ENCODE measurements at places on chromosomes 2 and 18.
A peak's percentile ranks its signal among the peaks of the same experiment; 100 is the strongest.

DNA sequence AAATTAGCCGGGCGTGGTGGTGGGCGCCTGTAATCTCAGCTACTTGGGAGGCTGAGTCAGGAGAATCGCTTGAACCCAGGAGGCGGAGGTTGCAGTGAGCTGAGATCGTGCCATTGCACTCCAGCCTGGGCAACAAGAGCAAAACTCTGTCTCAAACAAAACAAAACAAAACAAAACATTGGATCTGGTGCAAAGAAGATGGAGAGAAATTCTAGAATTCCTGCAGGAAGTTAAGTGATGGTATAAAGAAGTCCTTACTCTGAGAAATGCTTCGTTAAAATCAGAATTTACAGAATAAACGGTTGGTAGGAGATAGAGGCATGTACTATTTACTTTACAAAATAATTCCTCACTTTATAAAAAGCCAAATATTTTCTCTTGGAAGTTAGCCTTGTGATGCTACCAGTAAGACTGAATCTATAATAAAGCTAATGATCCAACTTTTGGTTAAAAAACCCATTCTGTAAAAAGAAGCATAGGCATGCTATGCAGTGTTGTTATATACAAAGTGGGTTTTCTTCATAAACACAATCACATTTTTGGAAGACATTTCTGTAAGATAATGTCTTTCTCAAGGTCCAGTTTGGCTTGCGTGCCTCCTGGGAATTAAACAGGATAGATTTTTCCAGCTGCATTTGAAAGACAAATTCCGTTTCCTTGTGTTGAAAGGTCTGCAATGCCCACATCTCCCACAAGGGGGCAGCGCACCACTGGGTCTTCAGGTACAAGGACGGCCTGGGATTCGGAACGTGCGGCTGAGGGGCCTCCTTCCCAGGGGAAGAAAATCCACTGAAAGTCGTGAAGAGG lies 35.6 kb upstream of the PNO1 start:
- DNase-seq: peak; percentile 83

DNA sequence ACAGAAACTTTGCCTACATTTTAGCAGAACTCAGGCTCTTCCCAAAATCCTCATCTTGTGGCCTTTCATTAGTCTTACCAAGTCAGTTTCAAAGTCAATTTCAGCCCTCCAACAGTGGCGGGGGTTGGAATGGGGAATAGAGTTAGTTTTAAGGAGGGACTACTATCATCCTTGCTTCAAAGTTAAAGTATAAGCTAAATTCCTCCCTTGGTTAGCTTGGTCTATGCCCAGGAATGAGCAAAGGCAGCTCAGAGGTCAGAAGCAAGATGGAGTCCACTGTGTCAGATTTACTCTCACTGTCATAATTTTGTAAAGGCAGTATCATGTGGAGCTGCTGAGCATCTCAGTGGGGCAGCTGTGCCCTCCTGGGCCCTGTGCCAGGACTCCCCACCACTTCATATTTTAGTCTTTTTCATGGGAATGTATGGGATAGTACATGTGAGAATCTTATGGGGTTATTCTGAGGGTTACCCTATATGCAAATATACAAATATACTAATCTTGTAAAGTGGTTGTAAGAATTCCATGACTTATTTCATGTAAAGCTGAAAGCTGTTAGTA lies 145.2 kb upstream of the MMADHC start:
- DNase-seq: no peak

DNA sequence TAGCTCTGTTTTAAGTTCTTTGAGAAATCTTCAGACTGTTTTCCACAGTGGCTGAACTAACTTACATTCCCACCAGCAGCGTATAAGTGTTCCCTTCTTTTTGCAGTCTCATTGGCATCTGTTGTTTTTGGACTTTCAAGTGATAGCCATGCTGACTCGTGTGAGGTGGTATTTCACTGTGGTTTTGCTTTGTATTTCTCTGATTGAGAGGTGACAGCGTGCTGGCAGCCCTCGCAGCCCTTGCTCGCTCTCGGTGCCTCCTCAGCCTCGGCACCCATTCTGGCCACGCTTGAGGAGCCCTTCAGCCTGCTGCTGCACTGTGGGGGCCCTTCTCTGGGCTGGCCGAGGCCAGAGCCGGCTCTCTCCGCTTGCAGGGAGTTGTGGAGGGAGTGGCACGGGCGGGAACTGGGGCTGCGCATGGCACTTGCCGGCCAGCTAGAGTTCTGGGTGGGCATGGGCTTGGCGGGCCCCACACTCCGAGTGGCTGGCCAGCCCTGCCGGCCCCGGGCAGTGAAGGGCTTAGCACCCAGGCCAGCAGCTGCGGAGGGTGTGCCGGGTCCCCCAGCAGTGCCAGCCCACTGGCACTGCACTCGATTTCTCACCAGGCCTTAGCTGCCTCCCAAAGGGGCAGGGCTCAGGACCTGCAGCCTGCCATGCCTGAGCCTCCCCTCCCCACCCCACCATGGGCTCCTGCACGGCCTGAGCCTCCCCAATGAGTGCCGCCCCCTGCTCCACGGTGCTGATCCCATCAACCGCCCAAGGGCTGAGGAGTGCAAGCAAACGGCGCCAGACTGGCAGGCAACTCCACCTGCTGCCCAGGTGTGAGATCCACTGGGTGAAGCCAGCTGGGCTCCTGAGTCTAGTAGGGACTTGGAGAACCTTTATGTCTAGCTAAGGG lies 151.8 kb downstream of the IRS1 start:
- no peak for DNase-seq

DNA sequence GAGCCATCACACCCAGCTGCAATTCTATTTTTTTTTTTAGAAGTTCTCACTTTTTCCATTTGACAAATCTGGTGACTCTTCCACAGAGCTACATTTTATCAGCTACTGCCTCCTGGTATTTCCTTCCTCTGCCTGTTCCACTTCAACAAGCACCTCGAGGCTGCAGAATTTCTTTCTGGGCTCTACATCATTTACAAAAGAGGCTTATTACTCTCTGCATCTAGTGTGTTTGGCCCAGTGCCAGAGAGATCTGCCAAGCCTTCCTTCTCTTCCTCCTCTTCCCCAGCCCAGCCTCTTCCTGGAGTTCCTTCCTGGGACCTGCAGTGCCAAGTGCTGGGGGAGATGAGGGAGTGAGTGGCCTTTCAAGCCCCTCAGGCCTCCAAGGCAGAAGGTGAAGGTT lies 119.6 kb upstream of the ITGA6 start:
- DNase-seq: no peak

GRCh38 chr18:73945130-73945792 lies 202.4 kb downstream of the FBXO15 start:
- DNase-seq: no peak

GRCh38 chr2:160570376-160570775 lies 76.8 kb upstream of the RBMS1 start:
- DNase-seq: no peak

- DNase-seq: no peak
These were observed 247.9 kb downstream of the HDAC4 start for GRCh38 chr2:239152916-239153305.

- DNase-seq: no peak
These were observed 6.3 kb downstream of the OST4 start for GRCh38 chr2:27065128-27065527.

- no peak for DNase-seq
These were observed 461.0 kb downstream of the DLGAP1 start for GRCh38 chr18:3993941-3994687.

- no peak for DNase-seq
These were observed 74.5 kb downstream of the PIEZO2 start for GRCh38 chr18:11074889-11075288.

DNA sequence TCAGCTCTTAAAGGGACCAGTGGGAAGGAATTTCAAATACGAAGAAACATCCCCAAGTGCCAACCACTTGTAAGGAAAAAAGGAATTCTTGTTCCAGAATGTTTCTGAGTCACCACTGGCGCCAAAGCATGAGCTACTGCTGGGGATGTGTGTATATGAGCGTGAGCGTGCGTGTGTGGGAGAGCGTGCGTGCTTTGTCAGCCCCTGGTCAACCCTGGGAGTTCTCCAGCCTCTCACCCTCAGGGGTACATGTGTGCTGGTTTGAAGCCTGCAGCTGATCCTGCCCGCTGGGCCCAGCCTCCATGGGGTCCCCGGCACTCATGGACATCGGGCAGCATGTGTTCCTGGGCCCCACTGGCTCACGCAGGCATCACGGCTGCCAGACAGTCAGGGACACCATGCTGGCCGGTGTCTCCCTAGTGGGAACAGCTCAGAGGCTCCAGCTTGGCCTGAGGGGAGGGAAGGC lies 17.1 kb downstream of the HS6ST1 start:
- no peak for DNase-seq

GRCh38 chr2:204170411-204170810 lies 233.8 kb downstream of the ICOS start:
- DNase-seq: no peak

GRCh38 chr2:37573451-37574388 lies 97.7 kb downstream of the CDC42EP3 start:
- no peak for DNase-seq

DNA sequence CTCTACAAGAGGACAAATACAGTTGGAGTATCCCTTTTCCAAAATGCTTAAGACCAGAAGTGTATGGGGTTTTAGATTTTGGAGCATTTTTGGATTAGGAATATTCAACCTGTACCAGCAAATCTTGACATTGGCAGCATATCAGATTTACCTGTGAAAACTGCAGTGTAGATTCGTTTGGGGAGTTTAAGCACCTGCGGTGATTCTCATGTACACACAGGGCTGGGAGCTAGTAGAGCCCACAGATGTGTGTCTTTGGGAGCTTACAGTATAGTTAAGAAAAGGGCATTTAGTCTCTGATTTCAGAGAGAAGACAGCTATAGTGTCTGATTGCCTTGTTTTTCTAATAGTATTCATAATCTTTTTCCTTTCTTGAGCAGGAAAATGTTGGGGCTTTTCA lies 30.1 kb downstream of the PTCD3 start:
- DNase-seq: no peak

- DNase-seq: no peak
These were observed 188.8 kb downstream of the TSN start for GRCh38 chr2:121944072-121944831.
